ENCODE measurements at places on chromosomes 16 and 17.

DNA sequence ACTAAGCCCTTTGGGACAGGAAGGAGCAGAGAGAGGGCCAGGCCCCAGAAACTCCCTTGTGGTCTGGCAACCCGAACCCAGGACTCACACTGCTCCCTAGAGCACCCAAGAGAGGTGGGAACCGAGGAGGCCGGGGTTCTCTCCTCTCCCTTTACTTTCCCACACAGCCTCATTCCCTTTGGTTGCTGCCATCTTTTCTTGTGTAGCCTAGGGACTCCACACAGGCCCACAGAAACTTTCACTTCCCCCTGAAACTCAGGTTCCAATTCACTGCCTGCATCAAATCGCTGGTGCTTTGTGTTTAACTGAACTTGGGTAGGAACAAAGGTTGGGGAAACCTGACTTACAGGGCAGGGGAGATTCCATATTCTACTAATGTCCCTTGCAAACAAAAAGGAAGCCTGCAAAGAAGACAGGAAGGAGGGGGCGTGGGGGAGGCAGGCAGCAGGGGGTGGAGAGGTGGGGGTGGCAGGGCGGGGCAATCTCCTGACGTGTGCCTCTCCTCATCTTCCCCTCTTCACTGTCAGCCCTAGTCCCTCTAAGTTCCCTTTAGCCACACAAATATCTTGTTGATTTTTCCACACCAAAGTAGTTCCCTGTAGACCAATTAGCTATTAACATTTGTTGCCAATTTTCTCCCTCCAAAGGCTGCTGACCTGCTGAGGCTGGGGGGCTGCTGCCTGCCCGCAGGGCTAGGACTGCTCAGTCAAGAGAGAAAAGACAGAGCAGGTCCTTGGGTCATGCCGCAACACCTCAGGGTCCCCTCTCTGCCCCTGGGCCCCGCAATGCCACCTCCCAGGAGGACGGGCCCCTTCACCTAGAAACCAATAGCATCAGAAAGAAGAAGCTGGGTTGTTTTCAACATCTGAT lies 8.0 kb downstream of the ST3GAL2 start:
- DNase-seq, result peak; percentile 58

GRCh38 chr16:81593481-81593880 lies 148.9 kb downstream of the CMIP start:
- no peak for DNase-seq

DNA sequence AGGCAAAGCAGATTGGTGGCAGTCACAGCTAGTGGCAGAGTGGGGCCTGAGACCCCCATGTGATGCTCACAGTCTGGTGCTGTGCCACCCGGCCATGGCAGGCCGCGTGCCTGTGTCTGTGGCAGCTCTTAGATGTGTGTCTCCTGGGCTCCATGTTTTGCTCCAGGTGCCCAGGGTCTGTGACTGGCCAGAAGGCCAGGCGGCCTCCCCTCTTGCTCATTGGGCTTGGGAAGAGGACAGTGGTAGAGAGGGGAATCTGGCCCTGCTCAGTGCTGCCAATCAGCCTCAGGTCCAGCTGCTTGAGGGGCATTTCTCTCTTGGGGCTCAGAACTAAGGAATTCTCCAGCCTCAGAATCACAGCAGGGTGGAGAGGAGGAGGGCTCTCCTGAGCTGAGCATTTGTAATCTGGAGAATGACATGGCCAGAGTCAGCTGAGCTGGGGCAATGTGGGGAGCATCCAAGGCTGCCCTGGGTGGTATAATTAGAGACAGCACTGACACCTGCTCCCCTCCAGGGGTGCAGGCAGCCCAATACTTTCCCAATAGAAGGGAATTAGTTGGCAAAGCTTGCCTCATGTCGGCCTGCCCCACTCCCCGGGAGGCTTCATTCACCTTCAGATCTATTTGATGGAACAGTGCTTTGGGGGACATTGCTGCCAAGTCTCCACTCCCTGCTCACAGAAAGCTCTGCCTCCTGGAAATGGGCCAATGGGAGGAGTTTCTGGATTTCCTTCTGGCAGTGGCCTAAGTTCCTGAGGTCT lies 2.7 kb upstream of the LASP1NB start:
- DNase-seq, result peak; percentile 53

GRCh38 chr17:39349246-39349645 lies 52.2 kb downstream of the FBXL20 start:
- no peak for DNase-seq

DNA sequence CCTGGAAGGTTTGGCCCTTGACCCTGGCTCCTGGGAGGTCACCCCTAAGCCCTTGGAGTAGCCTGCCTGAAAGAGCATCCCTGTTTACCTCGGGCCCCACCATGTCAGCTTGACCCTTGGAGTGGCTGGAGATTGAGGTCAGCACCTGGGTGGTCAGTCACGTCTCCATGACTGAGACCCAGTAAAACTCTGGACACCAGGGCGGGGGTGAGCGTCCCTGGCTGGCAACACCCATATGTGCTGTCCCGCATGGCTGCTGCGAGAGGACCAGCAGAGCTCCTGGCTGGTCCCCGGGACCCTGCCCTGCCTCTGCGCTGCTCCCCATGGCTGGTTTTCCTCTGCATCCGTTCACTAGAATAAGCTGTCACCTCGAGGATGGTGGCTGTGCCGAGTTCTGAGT lies 91.2 kb downstream of the RBFOX3 start:
- no peak for DNase-seq
